ENCODE measurements at places on chromosomes 1 and 21.

DNA sequence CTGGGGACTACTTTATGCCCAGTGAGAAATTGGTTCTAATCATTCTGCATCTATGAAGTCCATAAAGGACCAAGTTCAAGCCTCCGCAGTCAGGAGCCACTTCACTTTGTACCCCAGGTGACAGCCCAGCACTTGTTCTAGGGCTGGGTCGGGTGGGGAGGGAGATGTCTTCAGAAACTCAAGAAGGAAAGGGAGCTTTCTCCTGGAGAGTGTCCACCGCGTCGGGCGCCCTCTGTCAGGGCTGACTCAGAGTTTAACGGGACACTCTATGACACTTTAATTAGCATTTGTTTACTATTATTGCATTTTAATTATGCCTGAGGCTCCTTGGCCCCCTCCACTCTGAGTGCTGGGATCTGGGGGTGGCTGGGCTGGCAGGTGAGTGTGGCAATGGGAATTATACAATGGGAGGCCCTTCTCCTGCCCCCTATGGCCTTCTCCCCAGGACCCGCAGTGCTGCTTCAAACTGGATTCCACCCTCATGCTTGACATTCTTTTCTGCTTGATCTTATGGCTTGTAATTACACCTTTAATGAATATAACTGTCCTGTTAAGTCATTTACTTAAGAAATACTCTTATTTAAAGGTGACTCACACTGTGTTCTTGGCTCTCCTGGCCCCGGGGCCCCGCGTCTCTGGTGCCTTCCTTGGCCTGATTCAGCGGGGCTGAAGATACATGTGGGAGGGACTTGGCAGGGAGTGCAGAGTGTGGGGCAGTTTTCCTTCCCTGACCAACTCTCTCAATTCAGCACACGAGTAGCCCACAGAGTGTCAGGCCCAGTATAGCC, 136.6 kb downstream of the PLXNA2 start:
- no peak for DNase-seq

DNA sequence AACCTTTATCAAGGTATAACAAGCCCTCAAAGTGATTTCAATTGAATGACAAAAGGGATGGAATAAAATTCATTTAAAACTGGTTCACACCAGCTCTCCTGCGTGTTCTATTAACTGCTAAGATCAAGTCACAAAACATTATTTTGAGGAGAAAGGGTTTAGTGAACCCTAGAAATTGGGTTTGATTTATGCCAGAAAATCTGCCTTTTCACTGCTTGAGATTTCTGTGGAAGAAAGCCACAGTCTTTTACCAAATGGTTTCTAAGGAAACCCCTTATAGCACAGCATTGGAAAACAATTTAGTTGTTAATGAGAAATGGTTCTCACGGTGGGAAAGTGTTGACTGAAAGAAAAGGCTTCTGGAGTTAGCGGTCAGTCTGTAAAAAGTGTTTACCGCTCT, 43.6 kb upstream of the DPH5 start:
- no peak for DNase-seq

DNA sequence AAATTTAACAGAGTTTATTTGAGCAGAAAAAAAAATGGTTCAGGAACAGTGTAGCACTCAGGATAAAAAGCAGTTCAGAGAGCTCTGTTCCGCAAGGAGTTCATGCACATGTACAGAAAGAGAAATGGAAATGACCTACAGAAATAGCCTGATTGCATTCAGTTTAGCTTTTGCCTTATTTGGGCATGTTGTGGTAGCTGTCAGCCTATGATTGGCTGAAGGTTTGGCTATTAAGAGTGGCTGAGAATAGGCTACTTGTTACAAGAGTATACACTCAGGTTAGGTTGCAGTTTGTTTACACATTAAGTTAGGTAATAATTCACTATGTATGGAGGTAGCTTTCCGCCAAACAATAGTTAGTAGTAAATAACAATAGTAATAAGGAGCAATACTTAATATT, 511.0 kb upstream of the TMPRSS15 start:
- no peak for DNase-seq

DNA sequence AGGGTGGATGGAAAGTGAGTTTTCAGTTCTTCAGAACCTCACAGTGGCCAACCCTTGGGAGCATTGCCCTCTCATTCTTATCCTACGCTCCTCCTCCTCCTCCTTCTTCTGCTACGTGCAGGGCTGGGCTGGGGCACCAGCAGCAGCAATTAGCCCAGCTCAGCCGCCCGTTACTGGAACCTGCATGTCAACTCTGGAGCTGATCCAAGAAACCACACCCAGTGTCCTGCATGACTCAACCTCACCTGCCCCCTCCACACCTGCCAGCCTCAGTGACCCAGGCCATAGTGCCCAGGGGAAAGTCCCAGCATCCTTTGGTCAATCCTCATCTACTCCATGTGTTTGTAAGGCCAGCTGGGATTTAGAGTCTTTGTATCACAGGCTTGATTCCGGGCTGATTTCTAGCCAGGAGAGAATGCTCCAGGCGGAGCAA, 12.6 kb downstream of the ELF3 start:
- DNase-seq: no peak

- DNase-seq: no peak
These were observed 5.7 kb downstream of the ZBTB40 start for GRCh38 chr1:22457345-22457744.

- DNase-seq: no peak
These were observed 15.9 kb downstream of the UMODL1 start for GRCh38 chr21:42086969-42087368.

GRCh38 chr1:194104247-194104844, 917.9 kb upstream of the B3GALT2 start:
- no peak for DNase-seq

- DNase-seq: no peak
These were observed 11.6 kb upstream of the KCTD3 start for GRCh38 chr1:215555531-215555930.

- no peak for DNase-seq
These were observed 381.0 kb downstream of the HHAT start for GRCh38 chr1:210709701-210710100.

- DNase-seq: no peak
These were observed 46.1 kb upstream of the FMO2 start for GRCh38 chr1:171138980-171139379.

- DNase-seq: no peak
These were observed 86.0 kb downstream of the FOXD2 start for GRCh38 chr1:47523835-47524215.

- DNase-seq: no peak
These were observed 48.3 kb downstream of the ADGRL2 start for GRCh38 chr1:81848880-81849682.

DNA sequence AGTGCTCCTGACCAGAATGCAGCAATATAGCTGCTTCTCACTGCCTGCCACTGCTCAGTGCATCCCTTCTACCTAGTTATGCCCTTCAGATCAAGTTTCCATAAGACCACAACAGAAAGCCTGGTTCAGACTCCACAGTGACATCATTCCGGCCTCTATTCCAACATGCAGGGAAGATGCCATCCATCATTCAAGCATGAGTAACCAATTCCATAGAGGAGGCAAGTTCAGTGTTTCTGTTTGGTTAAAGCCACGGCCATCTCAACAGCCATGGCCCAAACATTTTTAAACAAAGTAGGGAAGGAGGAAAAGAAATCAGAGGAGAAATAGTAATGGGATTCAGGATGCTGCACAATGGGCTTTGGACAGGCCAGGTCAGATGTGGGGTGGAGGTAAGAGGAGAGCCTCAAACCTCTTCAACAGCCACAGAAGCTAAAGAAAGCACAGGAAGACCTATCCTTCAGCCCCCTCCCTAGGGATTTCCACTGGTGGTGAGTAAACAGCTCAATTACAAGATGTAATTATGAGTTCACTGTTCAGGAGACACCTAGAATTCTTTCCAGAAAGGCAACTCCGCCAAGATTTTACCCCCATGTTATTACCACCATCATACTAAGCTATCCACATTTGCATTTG, 484.9 kb downstream of the SETD4 start:
- no peak for DNase-seq

DNA sequence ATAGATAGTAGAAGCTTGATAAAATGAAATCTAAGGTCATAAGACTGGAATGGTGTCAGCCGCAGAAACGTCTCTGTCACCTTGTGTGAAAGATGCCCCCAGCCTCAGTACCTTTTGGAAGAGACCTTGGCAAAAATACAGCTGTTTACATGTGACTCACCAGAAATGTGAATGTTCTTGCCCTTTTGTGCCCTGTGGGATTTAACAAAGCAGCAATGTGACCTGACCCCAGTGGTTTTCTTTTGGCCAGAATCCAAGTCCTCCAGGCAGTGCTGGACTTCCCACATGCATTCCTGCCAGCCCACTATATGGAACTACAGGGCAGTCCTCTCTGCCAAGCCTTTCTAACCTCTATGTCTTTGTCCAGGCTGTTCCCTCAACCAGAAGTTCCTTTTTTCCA, 27.2 kb upstream of the LRRC8C start:
- peak; percentile 69 for DNase-seq

DNA sequence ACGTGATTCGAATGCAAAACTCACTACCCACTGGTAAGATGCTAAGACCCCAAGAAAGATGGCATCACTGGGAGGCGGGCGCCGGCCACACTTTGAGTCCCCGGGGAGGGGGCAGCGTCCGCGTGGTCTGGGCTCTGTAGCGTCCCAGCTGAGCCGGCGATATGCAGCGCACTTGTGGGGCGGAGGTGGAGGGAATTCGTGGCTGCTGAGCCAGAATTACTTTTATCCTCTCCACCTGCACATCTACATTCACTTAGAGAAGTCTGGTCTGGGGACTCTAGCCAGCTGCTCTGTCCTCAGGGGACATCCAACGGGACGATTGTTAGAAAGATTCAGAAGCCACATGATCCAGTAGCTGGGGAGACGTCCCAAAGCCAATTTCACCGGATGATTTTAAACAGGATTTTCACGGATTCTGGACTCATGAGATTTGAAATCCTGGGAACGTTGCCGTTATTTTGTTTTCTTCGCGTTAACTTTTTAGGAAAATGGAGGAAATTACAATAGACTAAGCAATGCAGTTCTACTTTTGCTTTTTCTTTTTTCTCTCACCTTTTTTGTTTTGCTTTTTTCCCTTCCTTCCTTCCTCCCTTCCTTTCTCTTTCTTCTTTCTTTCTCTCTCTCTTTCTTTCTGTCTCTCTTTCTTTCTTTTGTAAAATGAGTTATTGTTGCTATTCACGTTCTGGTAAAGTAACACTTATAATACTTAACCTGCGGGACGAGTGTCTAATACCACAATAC, 1.3 kb downstream of the JAM2 start:
- no peak for DNase-seq

DNA sequence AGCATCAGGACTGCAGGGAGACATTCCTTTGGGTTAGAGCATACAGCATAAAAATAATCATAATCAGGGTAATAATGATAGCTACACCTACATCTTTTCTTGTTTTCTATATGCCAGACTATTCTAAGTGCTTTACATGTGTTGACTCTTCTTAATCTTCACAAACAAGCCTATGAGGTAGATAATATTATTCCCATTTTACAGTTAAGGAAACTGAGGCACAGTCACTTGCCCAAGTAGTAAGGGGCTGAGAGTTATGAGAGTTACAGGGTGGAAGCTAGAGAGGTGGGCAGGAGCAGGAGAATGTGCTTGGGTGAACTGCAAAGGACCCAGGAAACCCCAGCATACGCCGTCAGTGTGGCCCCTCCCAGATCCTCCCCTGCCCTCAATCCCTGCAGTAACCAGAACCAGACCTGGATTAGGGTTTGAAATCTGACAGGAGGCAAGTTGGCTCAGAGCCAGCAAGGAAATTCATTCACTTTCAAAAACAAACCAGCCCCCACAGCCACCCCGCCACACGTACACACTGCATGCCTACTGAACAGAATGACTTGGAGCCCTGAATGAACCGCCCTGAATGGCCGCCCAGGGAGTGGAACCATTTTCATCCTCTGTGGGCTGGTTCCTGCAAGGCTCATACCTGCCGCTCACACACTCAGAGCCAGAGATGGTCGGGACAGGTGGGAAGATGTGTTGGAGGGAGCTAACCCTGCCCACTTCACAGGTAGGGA, 126.1 kb downstream of the TRABD2B start:
- DNase-seq: no peak

- DNase-seq: no peak
These were observed 488.0 kb upstream of the PLXNA2 start for GRCh38 chr1:208731981-208732821.

GRCh38 chr1:152050886-152051675, 14.3 kb upstream of the S100A11 start:
- no peak for DNase-seq

DNA sequence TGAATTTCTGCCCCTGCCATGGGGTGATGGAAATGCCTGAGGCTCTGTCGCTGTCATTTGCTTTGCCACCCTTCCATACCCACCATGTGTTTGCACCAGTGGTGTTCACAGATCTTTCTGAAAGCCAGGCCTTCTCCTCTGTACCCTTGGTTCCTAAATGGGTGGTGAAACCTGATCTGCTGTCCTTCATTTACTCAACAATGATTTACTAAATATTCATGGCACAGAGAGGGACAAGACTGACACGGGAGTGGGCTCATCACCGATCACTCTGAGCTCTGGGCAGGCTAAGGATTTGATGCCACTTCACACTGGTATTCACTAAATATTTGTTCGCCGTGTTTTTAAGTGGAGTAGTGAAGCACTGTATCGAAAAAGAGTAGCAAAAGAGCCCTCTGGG, 40.9 kb downstream of the LRRC8B start:
- DNase-seq: no peak

DNA sequence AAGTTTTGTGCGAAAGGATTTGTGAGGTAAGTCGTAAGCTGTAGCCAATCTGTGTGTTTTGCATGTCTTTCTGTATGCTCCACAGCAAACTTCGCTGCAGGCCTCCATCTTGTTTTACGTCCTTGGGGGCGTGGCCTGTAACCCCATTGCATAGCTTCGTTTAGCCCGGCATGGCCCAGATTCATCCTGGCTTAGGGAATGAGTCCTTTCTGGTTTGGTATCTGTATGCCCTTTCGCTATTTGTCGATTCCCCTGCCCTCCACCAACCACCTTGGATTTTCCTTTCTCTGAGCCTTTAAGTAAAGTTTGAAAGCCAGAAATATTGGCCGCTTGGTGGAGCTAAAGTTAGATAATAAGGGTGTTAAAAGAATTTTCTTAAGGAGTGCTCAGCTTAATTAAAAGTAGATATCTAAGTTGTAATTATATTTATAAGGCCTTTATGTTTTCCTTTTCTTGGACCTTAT, 1.1 kb downstream of the THEM4 start:
- DNase-seq: no peak

DNA sequence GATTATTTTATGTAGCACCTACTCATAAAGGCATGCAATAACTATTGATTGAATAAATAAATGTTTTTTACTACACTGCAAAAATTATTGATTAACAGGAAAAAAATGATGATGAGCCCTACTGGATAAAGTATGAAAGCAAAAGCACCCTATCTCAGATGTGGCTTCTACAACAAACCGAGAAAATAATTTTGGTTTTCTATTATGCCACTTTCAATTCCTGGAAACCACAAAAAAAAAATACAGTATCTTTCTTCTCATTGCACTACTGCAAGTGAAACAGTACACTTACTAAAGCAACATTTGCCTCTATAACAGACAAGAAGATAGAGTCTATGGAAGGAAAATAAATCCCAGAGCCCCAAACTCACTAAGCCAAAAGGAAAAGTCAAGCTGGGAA, 1882.4 kb downstream of the NCAM2 start:
- no peak for DNase-seq

GRCh38 chr1:229645324-229645993, 19.4 kb downstream of the URB2 start:
- DNase-seq: peak; percentile 26

Data from retinal pigment epithelial cell (primary cell).